Heart left ventricle (tissue), 16 donors: ENCODE measurements at places on chromosomes 4 and X.

DNA sequence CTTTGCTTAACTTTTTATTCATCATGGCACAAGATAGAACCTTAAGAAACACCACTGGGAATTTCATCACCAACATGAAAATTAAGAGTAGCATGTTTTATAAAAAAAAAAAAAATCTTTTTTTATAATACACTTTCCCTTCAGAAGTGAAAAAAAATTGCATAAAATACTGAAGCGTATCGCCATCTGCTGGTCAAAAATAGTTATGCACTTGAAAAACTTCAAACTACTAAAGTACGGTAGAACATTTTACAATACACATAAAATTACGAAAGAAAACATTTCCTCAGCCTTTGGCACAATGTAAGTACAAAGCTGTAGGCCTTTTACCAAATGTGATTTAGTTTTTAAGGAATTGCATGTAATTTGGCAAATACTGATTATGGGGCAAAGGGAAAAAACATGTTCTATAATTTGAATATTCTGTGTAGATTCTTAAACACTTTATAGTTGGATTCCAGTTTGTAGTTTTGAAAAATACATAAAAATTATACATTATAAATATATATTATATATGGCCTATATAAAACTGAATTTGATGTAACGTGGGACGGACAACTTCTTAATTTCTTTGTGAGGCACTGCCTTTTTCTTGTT lies 26.5 kb downstream of the HCCS start:
- DNase-seq, result no peak
- no peaks in the 10 kb centered on the region for H3K4me1 ChIP-seq
- H3K4me3 ChIP-seq, result no peak overlapping the region
- H3K36me3 ChIP-seq, result no peaks in the 10 kb centered on the region
- H3K27ac ChIP-seq, result no peak overlapping the region
- H3K27me3 ChIP-seq, result no peaks in the 10 kb centered on the region

- no peak for DNase-seq
- peaks cover 6% of the 10 kb centered on the region for H3K36me3 ChIP-seq
- H3K27me3 ChIP-seq, result no peaks in the 10 kb centered on the region
These were observed 16.1 kb downstream of the PGRMC2 start for GRCh38 chr4:128271551-128271950.

- H3K36me3 ChIP-seq, result no peaks in the 10 kb centered on the region
- H3K27ac ChIP-seq, result no peak overlapping the region
- no peak overlapping the region for H3K4me3 ChIP-seq
- no peaks in the 10 kb centered on the region for H3K4me1 ChIP-seq
- H3K27me3 ChIP-seq, result no peaks in the 10 kb centered on the region
These were observed 57.5 kb upstream of the SCML1 start for GRCh38 chrX:17679820-17680219.

DNA sequence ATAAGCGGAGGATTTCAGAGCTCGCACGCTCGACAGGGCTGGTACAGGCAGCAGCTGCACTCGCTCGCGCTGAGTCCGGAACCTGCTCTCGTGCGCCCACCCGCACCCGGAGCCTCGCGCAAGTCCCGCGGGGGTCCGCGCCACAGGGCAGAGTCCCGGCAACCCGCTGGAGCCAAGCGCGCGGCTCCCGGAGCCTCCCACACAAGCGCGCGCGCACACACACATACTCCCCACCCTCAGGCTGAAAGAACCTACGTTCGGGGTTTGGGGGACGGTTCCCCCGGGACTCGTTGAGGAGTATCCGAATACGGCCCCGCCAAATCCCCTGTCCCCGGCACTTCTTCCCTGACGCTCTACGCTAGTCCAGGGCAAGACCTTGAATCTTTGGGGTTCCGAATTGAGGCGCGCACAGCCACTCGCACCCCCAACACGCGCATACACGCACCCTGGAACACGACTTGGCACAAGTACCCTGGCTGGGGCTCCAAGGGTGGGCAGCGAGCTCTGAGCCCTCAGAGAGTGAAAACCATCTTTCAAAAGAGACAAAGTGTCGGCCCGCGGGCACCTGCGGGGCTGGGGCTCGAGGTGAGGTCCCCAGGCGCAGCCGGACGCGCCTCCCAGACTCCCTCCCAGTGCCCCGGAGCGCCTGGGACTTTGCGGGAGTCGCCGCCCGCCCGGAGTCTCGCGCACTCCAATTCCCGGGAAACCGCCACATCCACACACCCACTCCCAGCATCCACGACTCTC lies 952 bp downstream of the ANOS1 start:
- peak overlapping the region; percentile 58 for H3K4me3 ChIP-seq
- H3K4me1 ChIP-seq, result peaks cover 21% of the 10 kb centered on the region
- no peak for DNase-seq

DNA sequence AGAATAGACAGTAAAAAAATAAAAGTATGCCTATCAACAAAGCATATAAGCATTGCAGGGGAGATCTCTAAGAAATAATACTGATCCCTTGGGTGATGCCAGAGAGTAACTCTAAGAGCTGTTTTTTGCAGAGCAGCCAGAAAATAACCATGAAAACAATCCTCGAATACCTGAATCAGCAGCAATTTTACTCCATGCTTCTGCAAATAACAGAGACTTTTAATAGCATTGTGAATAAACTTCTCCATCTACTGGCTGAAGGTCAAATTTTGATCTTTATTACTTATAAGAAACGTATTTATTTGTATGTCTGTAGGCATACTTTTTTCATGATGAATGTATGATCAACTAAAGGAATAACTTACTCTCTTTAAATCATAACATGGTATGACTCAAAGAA lies 334.5 kb downstream of the GALNTL6 start:
- no peak for DNase-seq
- no peak overlapping the region for H3K27ac ChIP-seq
- H3K4me1 ChIP-seq, result no peaks in the 10 kb centered on the region
- H3K4me3 ChIP-seq, result no peak overlapping the region
- no peaks in the 10 kb centered on the region for H3K27me3 ChIP-seq
- no peaks in the 10 kb centered on the region for H3K36me3 ChIP-seq
